Nephron progenitor cell (in vitro differentiated cells): ENCODE measurements at places on chromosomes 2 and 18.

DNA sequence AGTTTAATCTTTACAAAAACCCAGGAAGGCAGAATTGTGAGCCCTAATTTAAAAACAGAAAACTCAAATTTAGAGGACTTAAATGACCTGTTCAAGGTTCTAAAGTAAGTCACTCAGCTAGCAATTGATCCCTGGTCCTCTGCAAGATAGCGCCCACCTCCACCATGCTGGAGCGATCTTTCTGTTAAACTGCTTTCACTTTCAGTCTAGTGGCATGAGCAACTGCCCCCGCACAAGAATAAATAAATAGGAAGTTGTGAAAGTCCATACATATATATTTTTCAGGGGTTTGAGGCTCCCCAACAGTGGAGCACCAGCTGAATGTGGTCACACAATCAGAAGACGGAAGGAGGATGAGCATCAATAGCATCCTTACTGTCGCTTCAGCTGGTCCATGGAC lies 217.9 kb downstream of the NAPG start:
- H3K27ac ChIP-seq: no peak overlapping the region
- no peak for DNase-seq
- no peak overlapping the region for H3K4me3 ChIP-seq
- no peaks in the 10 kb centered on the region for H3K36me3 ChIP-seq
- no peaks in the 10 kb centered on the region for H3K27me3 ChIP-seq

GRCh38 chr2:104420953-104421352 lies 433.0 kb upstream of the POU3F3 start:
- H3K27me3 ChIP-seq: peaks cover 10% of the 10 kb centered on the region
- DNase-seq: no peak
- H3K4me1 ChIP-seq: peaks cover 15% of the 10 kb centered on the region
- no peak overlapping the region for H3K27ac ChIP-seq
- no peak overlapping the region for H3K4me3 ChIP-seq

DNA sequence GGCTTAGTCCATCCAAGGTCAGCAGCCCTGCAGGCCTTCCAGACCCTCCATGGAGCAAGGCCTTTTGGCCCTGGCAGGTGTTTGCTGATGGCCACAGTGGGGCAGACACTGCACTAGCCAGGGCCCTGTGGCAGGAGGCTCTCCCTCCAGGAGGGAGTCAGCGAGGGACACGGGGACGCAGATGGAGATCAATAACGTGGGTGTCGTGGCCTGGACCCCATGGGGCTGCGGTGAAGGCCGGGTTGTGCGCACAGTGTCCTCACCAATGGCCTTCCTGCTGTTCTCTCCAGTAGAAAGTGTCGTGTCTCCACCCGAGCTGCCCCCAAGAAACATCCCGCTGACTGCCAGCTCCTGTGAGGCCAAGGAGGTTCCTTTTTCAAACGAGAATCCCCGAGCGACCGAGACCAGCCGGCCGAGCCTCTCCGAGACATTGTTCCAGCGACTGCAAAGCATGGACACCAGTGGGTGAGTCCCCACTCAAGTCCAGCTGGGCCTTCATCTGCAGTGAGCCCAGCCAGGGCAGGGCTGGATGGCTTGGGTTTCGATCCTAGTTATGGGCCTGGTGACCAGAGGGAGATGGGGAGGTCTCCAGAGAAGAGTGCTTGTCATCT lies 65.4 kb downstream of the INPP5D start:
- no peak overlapping the region for H3K4me3 ChIP-seq
- no peak overlapping the region for H3K27ac ChIP-seq
- H3K4me1 ChIP-seq: peaks cover 3% of the 10 kb centered on the region
- H3K36me3 ChIP-seq: no peaks in the 10 kb centered on the region
- DNase-seq: no peak

DNA sequence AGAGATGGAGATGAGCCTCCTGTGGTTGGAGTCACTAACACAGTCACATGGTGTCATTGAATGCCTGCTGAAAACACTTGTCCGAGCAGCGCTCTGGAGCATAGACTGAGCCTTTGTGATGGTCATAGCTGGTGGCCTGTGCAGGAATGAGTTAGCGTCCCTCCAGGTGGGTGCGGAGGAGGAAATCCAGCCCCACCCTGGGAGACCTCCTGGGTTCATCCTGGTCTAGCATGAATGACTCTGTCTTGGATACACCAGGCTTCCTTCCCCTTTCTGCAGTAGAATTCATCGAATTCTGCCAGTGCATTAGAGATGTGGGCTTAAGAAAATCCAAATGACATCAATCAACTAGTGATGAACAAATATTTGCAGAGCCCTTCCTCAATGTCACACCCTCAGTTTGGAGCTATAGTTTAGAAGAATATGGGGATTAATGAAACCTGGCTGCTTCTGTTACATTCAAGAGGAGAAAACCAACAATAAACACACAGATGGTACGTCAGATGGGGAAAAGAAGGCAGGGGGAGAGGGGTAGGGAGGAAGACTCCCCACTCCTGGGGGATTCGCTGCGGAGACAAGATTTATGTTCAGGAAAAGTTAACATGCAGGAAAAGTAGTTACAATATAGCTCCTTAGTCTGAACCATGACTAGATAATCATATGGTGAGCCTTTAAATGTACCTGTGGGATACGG lies 136.7 kb downstream of the DDX1 start:
- no peak overlapping the region for H3K27ac ChIP-seq
- no peak for DNase-seq
- H3K27me3 ChIP-seq: peaks cover 14% of the 10 kb centered on the region
- no peaks in the 10 kb centered on the region for H3K36me3 ChIP-seq

DNA sequence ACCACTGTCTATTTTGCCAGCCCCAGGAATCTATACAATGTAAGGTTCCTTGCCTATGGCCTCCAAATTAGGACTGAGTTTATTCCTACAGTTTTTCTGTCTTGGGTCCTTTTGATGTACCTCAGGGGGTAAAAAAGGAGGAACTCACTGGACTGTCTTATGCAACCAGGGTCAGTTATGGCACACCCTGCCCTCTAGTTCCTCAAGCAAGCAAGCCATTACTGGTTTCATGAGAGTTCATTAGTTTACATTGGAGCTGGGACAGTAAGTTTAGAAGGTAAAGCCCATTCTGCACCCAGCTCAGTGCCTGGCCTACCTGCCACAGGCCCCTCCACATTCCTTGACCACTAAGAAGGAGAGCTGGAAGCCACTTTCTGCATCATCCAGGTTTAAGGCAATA lies 68.7 kb upstream of the WIPF1 start:
- peaks cover 17% of the 10 kb centered on the region for H3K36me3 ChIP-seq
- no peaks in the 10 kb centered on the region for H3K27me3 ChIP-seq
- peaks cover 39% of the 10 kb centered on the region for H3K4me1 ChIP-seq
- peak overlapping the region; percentile 36 for H3K27ac ChIP-seq
- no peak for DNase-seq
- no peak overlapping the region for H3K4me3 ChIP-seq

DNA sequence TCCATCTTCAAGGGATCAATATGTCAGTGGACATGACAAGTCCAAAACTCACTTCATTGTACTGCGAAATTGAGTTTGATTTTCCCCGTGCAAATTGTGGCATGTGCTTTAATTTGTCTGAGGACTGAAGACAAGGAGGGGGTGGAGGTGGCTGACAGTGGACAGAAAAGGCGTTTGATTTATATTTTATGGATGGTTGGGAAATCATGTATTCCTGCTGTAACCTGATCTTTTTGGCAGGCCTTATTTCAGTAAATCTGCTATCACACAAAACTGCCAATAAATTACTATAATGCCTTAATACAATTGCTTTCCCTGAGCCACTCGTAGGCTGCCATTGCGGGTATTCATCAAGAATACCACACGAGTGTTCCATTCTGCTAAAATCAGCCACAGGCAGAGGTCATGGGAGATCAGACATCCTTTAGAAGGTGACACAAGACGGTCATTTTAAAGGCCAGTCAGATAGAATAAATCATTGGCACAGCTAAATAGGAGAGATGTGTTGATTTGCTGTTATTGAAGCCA lies 720.5 kb downstream of the MBD2 start:
- no peak overlapping the region for H3K4me3 ChIP-seq
- H3K27me3 ChIP-seq: no peaks in the 10 kb centered on the region
- H3K4me1 ChIP-seq: peaks cover 15% of the 10 kb centered on the region
- no peak overlapping the region for H3K27ac ChIP-seq
- no peaks in the 10 kb centered on the region for H3K36me3 ChIP-seq

DNA sequence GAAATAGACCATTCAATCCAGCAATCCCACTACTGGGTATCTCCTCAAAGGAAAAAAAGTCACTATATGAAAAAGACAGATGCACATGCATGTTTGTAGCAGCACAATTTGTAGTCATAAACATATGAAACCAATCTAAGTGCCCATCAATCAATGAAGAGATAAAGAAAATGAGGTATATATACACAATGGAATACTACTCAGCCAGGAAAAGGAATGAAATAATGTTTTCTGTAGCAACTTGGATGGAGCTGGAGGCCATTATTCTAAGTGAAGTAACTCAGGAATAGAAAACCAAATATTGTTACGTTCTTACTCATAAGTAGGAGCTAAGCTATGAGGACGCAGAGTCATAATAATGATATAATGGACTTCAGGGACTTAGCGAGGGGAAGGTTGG lies 45.2 kb upstream of the LRRC30 start:
- no peak for DNase-seq
- H3K27ac ChIP-seq: no peak overlapping the region
- peaks cover 11% of the 10 kb centered on the region for H3K4me1 ChIP-seq
- H3K4me3 ChIP-seq: no peak overlapping the region
- no peaks in the 10 kb centered on the region for H3K36me3 ChIP-seq
- peaks cover 14% of the 10 kb centered on the region for H3K27me3 ChIP-seq

- peaks cover 6% of the 10 kb centered on the region for H3K36me3 ChIP-seq
- no peaks in the 10 kb centered on the region for H3K27me3 ChIP-seq
- no peak for DNase-seq
- H3K4me1 ChIP-seq: peaks cover 55% of the 10 kb centered on the region
- H3K4me3 ChIP-seq: no peak overlapping the region
These were observed 18.5 kb upstream of the POLI start for GRCh38 chr18:54250846-54251261.

- H3K27ac ChIP-seq: no peak overlapping the region
- DNase-seq: no peak
- no peak overlapping the region for H3K4me3 ChIP-seq
These were observed 50.3 kb upstream of the RGPD4 start for GRCh38 chr2:107776362-107776761.

- H3K4me1 ChIP-seq: peaks cover 74% of the 10 kb centered on the region
- no peak overlapping the region for H3K4me3 ChIP-seq
- no peaks in the 10 kb centered on the region for H3K27me3 ChIP-seq
- H3K36me3 ChIP-seq: peaks cover 56% of the 10 kb centered on the region
- no peak for DNase-seq
These were observed 20.7 kb downstream of the TANC1 start for GRCh38 chr2:158989165-158989564.

- peaks cover 12% of the 10 kb centered on the region for H3K36me3 ChIP-seq
- H3K4me1 ChIP-seq: no peaks in the 10 kb centered on the region
- no peak overlapping the region for H3K27ac ChIP-seq
- no peak overlapping the region for H3K4me3 ChIP-seq
- H3K27me3 ChIP-seq: no peaks in the 10 kb centered on the region
These were observed 71.3 kb downstream of the FASTKD2 start for GRCh38 chr2:206836722-206837121.

- DNase-seq: no peak
- no peaks in the 10 kb centered on the region for H3K27me3 ChIP-seq
- no peak overlapping the region for H3K4me3 ChIP-seq
- H3K27ac ChIP-seq: no peak overlapping the region
- no peaks in the 10 kb centered on the region for H3K36me3 ChIP-seq
- H3K4me1 ChIP-seq: no peaks in the 10 kb centered on the region
These were observed 537.6 kb downstream of the THSD7B start for GRCh38 chr2:137302957-137303356.

GRCh38 chr2:138276339-138276738 lies 225.2 kb upstream of the SPOPL start:
- H3K36me3 ChIP-seq: no peaks in the 10 kb centered on the region
- DNase-seq: no peak
- H3K27me3 ChIP-seq: no peaks in the 10 kb centered on the region
- H3K27ac ChIP-seq: no peak overlapping the region
- peaks cover 18% of the 10 kb centered on the region for H3K4me1 ChIP-seq

DNA sequence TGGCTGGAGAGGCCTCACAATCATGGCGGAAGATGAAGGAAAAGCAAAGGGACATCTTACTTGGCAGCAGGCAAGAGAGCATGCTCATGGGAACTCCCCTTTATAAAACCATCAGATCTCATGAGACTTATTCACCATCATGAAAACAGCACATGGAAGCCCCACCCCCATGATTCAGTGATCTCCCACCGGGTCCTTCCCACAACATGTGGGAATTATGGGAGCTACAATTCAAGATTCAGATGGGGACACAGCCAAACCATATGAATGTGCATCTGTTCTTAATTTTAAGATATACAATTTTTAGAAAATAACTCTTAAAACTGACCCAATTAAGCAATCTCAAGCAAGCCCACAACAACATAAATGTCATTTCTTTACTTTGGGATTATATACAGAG lies 12.6 kb downstream of the C18orf63 start:
- H3K4me1 ChIP-seq: peaks cover 4% of the 10 kb centered on the region
- no peaks in the 10 kb centered on the region for H3K36me3 ChIP-seq
- no peak overlapping the region for H3K27ac ChIP-seq
- no peaks in the 10 kb centered on the region for H3K27me3 ChIP-seq

DNA sequence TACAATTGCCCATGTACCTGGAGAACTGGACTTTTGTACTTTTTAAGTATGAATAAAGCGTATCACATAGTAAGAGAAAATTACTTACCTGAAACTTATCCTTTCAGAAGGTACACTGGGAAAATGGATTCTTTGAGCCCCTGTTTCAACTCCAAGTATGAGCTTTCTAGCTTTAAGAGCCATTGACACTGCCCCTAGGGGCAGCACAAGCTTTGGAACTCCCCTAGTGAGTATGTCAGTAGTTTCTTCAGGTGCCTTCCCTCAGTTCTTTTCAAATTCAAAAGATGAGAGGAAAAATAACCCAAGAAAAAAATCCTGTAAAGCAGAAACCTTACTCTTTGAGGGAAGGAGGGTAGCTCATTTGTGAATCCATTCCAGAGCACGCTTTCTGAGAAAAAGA lies 124.1 kb downstream of the MEMO1 start:
- no peak overlapping the region for H3K4me3 ChIP-seq
- peaks cover 6% of the 10 kb centered on the region for H3K36me3 ChIP-seq
- H3K27ac ChIP-seq: no peak overlapping the region
- no peaks in the 10 kb centered on the region for H3K4me1 ChIP-seq
- no peak for DNase-seq

DNA sequence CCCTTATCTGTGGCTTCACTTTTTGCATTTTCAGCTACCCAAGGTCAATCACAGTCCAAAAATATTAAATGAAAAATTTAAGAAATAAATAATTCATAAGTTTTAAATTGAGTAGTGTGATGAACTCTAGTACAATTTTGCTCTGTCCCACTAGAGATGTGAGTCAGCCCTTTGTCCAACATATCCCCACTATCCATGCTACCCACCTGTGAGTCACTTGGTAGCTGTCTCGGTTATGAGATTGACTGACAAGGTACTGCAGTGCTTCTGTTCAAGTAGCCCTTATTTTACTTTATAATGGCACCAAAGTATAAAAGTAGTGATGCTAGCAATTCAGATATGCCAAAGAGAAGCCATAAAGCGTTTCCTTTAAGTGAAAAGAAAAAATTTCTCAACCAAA lies 28.8 kb downstream of the ADCY3 start:
- no peak overlapping the region for H3K4me3 ChIP-seq
- no peak overlapping the region for H3K27ac ChIP-seq
- H3K4me1 ChIP-seq: peaks cover 26% of the 10 kb centered on the region
- peaks cover 5% of the 10 kb centered on the region for H3K27me3 ChIP-seq
